ENCODE measurements at places on chromosomes 2 and 18. TPM values are rescaled to one million over a fixed set of nuclear protein-coding genes. Genes with fewer than 3 reads are reported as not detected.

Gene TMEM247
- not detected for total RNA-seq

Gene ABCB11
- not detected for total RNA-seq

Gene TUBB8B
- not detected for total RNA-seq

Gene TUBA4B
- not detected for total RNA-seq

Gene SAG
- total RNA-seq = not detected

Gene C2orf81
- total RNA-seq = 1.4 TPM

Gene HTR2B
- 16.3 TPM for total RNA-seq

DNA sequence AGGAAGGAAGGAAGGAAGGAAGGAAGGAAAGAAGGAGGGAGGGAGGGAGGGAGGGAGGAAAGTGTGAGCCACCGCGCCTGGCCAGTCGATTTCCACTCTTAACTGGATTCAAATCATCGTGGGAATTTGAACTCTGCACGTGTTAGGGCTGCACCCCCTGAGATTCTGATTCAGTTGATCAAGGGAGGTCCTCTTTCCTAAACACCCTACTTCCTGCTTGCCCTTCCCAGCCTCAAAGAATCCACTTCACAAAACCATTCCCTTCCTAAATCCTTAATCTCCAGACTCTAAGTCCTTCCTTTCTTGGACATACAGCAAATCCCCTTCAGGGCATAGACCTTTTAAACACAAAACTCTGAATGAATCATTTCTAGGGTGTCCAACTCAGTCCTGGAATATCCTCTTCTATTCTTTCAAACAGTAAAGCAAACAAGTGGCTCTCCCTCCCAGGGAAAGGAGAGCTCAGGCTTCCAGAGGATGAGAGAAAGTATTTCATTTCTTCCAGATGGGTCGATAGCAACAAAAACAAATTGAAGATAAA, 68.2 kb upstream of the MBOAT2 start:
- no peaks in the 10 kb centered on the region for H3K36me3 ChIP-seq
- H3K27me3 ChIP-seq = no peaks in the 10 kb centered on the region
- no peak for ATAC-seq

DNA sequence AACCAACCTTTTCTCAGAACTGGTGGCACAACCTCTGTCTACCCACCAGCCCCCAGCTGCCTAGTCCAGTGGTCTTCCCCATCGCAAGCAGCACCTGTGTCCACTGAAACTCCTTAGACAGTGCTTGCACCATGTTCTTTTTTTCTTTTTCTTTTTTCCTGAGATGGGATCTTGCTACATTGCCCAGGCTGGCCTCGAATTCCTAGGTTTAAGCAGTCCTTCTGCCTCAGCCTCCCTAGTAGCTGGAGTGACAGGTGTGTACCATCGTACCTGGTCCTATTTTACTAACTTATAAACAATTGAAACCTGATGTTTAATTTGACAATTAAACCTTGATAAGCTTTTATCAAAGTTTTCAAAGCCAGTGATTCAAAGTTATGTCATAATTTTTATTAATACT, 30.8 kb downstream of the SANBR start:
- ATAC-seq = no peak
- no peaks in the 10 kb centered on the region for H3K27me3 ChIP-seq
- H3K4me3 ChIP-seq = no peak overlapping the region
- H3K36me3 ChIP-seq = no peaks in the 10 kb centered on the region
- no peak overlapping the region for H3K27ac ChIP-seq
- H3K4me1 ChIP-seq = no peaks in the 10 kb centered on the region

DNA sequence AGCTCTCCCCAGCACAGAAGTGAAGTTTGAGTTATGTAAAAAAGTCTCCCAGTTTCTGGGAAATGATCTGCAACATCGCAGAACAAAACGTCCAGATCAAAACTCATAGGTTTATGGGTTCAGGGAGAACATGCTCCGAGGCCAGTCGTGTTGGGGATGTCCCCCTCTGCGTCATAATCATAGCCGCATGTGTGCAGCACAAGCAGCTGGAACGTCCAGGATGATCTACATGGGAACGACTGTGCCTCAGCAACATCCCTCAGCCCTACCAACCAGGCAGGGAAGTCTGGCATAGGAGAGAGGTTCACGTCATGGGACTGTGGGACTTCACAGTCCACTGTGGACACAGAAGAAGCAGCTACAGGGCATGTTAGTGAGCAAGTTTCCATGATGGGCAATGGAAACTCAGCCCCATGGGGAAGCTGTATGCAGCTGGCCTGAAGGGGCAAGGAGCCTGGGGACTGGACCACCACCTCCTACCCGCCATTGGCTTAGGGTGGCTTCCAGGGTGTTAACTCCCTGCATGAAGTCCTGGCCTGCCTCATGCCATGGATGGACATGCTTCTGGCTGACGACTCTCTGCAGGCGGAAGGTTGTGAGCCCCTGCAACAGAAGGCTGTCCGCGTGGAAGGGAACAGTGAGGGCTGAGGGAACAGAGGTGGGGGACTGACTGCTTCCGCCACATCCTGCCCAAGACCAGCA, 96.9 kb downstream of the COPS8 start:
- H3K4me3 ChIP-seq = no peak overlapping the region
- peak; percentile 28 for ATAC-seq
- H3K27ac ChIP-seq = peak overlapping the region; percentile 10
- no peaks in the 10 kb centered on the region for H3K36me3 ChIP-seq

DNA sequence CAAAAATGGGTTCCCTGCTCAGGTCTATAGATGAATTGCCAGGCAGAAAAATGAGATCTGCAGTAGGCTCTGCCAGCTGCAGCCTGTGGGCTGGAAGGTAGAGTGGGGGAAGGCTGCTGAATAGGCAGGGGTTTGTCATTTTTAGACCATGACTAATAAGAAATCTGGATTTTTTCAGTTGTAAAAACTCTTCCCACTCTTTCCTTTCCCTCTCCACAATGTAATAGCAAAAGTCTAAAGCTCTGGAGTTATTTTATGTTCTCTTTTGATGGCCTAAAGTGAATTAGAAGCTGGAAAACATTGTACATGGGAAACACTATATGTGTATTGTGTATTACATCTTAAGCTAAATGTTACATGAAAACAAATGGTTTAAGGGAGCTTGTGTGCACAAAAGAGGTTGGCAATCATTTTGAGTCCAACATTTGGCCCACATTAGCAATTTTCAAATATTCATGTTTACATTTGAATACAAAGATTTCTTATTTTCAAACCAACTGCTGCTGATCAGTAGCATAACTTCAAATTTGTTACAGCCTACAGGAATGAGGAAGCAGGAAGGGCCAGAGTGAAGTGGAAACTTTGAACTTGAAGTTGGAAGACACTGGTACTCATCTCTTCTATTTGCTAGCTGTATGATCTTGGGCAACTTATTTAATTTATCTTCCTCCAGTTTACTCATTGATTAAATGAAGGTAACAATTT, 407.1 kb downstream of the SLC4A3 start:
- no peak overlapping the region for H3K27ac ChIP-seq
- no peaks in the 10 kb centered on the region for H3K36me3 ChIP-seq
- ATAC-seq = no peak
- H3K27me3 ChIP-seq = no peaks in the 10 kb centered on the region
- no peak overlapping the region for H3K4me3 ChIP-seq

GRCh38 chr2:230849633-230850357, 14.9 kb upstream of the ITM2C start:
- ATAC-seq = peak; percentile 31
- H3K36me3 ChIP-seq = no peaks in the 10 kb centered on the region
- peaks cover 34% of the 10 kb centered on the region for H3K27me3 ChIP-seq
- no peaks in the 10 kb centered on the region for H3K4me1 ChIP-seq
- no peak overlapping the region for H3K27ac ChIP-seq

GRCh38 chr18:9714266-9715087, 6.4 kb downstream of the RAB31 start:
- H3K36me3 ChIP-seq = no peaks in the 10 kb centered on the region
- no peaks in the 10 kb centered on the region for H3K27me3 ChIP-seq
- H3K4me1 ChIP-seq = peaks cover 8% of the 10 kb centered on the region
- ATAC-seq = no peak
- no peak overlapping the region for H3K4me3 ChIP-seq

- H3K4me1 ChIP-seq = no peaks in the 10 kb centered on the region
- no peak for ATAC-seq
- H3K27ac ChIP-seq = no peak overlapping the region
- H3K36me3 ChIP-seq = no peaks in the 10 kb centered on the region
- no peak overlapping the region for H3K4me3 ChIP-seq
Measured at GRCh38 chr2:223366566-223366965, 235.6 kb downstream of the SCG2 start.

- no peak for ATAC-seq
- peaks cover 66% of the 10 kb centered on the region for H3K36me3 ChIP-seq
- H3K4me1 ChIP-seq = peaks cover 4% of the 10 kb centered on the region
- H3K4me3 ChIP-seq = no peak overlapping the region
- H3K27me3 ChIP-seq = no peaks in the 10 kb centered on the region
Measured at GRCh38 chr2:28778392-28778791, 26.8 kb downstream of the PPP1CB start.

DNA sequence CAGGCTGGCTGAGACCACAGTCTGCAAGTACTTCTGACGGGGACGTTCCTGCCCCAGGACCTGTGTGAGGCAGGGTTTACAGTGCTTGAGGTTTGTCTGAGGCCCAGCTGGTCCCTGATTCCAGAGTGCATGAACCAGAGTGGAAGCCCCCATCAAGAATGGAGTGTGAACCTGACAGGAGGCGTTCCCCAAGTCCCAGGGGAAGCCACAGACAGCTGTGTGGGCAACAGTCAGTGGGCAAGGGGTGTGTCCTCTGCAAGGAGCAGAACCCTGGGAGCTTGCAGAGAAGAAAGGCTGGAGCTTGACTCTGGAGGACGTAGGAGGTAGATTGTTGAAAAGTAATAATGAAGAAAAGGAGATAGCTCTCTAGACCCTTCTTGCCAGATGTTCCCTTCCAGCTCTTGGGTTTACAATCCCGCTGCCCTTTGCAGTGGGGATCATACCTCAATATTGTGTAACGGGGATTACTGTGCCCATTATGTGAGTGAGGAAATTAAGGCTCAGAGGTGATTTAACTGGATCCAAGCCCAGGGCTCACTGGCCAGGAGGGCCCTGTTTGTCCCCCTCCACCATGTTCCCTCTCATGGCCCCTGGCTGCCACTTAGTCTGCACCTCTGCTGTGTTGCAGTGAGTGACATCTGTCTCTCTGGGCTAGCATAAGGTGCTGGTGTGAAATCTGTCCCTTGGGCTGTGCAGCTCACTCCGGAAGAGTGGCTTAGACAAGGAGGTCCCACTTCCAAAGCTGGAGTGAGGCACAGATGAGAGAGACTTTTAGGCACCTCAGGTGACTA, 6.2 kb downstream of the DBI start:
- no peak overlapping the region for H3K27ac ChIP-seq
- no peak for ATAC-seq
- H3K36me3 ChIP-seq = peaks cover 73% of the 10 kb centered on the region
- no peaks in the 10 kb centered on the region for H3K27me3 ChIP-seq
- no peak overlapping the region for H3K4me3 ChIP-seq

- no peak overlapping the region for H3K4me3 ChIP-seq
- no peaks in the 10 kb centered on the region for H3K27me3 ChIP-seq
- H3K36me3 ChIP-seq = no peaks in the 10 kb centered on the region
- no peak overlapping the region for H3K27ac ChIP-seq
- peaks cover 25% of the 10 kb centered on the region for H3K4me1 ChIP-seq
Measured at GRCh38 chr18:44799907-44800421, 119.3 kb downstream of the SETBP1 start.

GRCh38 chr2:1339388-1340140, 73.7 kb upstream of the TPO start:
- no peak overlapping the region for H3K27ac ChIP-seq
- no peak overlapping the region for H3K4me3 ChIP-seq
- H3K36me3 ChIP-seq = no peaks in the 10 kb centered on the region
- ATAC-seq = no peak

DNA sequence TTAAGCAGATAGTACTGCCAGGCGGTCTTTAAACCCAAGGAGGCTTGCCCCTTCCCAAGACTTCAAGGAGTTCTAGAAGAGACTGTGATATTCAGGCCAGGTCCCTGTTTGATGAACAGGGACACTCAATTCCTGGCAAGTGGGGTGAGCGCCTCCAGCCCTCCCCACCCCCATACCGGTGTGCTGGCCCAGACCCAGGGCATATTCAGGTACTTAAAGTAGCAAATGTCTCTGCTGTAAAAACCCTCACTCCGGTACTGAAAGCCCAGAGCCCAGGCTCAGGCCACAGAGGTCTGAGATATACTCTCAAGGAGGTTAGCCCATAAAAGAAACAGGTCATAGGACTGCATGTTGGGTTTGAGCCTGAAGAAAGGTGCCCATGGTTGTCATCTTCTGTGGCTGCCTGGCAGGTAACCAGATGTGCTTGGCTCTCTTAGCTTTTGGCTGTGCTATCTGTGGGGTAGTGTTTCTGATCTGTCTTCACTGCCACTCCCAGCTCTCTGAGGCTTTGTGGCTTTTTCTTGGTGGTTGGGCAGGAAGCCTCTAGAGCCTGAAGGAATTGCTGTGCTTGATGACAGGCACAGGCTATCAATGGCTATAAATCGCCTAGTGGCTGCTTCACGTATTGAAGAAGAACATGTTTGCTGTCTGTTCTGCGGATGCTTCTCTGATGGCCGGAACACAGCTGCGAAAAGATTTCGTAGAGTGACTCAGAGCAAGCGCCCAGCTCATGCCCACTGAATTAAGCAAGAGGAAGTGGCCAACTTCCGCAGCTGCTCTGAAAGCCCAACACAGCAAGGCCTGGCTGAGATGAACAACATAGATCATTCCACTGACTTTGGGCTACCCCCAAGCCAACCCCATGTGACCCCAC, 63.3 kb upstream of the ALPP start:
- H3K27ac ChIP-seq = no peak overlapping the region
- no peak overlapping the region for H3K4me3 ChIP-seq
- peak; percentile 79 for ATAC-seq
- H3K27me3 ChIP-seq = no peaks in the 10 kb centered on the region
- H3K4me1 ChIP-seq = peaks cover 23% of the 10 kb centered on the region

DNA sequence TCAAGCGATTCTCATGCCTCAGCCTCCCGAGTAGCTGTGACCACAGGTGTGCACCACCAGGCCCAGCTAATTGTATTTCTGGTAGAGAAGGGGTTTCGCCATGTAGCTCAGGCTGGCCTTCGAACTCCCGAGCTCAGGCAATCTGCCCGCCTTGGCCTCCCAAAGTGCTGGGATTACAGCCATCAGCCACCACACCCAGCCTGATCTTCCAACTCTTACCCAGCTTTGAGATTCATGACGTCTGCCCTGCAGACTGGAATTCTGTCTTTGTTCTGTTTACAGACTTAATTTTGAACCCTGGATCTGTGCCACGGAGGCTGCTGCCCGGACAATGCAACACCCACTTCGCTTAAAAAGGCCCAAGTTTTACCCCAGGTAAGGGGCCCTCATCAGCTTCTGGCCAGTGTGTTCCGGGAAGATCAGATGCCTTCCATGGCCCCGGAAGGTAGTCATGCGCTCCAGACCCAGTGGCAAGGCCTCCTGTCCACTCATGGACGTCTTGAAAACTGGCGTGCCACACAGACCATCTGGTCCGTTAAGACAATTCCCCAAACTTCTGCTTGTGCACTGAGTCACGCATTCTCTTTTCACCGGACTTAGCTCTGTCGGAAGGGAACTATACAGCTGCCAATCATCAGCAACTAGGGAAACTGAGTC, 5.5 kb downstream of the PXDN start:
- no peak for ATAC-seq
- no peaks in the 10 kb centered on the region for H3K36me3 ChIP-seq
- peak overlapping the region; percentile 99 for H3K27ac ChIP-seq
- no peaks in the 10 kb centered on the region for H3K27me3 ChIP-seq
- no peaks in the 10 kb centered on the region for H3K4me1 ChIP-seq

GRCh38 chr2:171008550-171009205, 79.6 kb downstream of the GORASP2 start:
- no peak overlapping the region for H3K4me3 ChIP-seq
- no peaks in the 10 kb centered on the region for H3K4me1 ChIP-seq
- H3K27me3 ChIP-seq = no peaks in the 10 kb centered on the region
- no peak overlapping the region for H3K27ac ChIP-seq

Measured in gastroesophageal sphincter (tissue), 4 donors.